Activated CD8-positive, alpha-beta memory T cell treated with anti-CD3 and anti-CD28 coated beads, Interleukin-2, amount 50 U/mL, for 4 hours (primary cell): ENCODE measurements at places on chromosomes 5 and 9.
A peak's percentile ranks its signal among the peaks of the same experiment; 100 is the strongest.

- peak; percentile 26 for DNase-seq
Observed at GRCh38 chr9:19102181-19102630, 498 bp downstream of the HAUS6 start.

DNA sequence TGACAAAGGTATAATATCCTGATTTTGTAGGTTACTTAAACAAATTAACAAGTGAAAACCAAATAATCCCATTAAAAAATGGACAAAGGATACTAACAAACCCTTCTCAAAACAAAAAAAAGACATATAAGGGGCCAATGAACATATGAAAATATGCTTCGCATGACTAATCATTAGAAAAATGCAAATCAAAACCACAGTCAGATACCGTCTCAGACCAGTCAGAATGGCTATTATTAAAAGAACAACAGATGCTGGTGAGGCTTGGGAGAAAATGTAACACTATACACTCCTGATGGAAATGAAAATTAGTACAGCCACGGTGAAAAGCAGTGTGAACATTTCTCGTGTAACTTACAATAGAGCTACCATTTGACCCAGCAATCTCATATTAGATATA is 1542.2 kb upstream of the CDH9 start:
- DNase-seq = no peak

DNA sequence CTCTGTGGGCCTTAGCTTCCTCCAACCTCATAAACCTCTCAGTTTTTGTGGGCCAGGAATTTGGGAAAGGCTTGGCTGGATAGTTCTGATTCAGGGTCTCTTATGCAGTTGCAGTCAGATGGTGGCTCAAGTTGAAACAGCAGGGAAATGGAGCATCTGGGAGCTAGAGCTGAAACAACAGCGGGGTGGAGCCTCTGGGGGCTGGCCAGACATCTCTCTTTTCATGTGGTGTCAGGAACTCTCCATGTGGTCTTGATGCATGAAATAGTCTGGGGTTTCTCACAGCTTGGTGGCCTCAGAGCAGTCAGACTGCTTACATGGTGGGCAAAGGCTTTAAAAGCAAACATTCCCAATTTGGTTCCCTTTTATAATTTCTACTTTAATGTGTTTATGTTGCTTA is 13.5 kb downstream of the ZNF346 start:
- no peak for DNase-seq

GRCh38 chr5:3598207-3598606 is 2.6 kb downstream of the IRX1 start:
- no peak for DNase-seq

DNA sequence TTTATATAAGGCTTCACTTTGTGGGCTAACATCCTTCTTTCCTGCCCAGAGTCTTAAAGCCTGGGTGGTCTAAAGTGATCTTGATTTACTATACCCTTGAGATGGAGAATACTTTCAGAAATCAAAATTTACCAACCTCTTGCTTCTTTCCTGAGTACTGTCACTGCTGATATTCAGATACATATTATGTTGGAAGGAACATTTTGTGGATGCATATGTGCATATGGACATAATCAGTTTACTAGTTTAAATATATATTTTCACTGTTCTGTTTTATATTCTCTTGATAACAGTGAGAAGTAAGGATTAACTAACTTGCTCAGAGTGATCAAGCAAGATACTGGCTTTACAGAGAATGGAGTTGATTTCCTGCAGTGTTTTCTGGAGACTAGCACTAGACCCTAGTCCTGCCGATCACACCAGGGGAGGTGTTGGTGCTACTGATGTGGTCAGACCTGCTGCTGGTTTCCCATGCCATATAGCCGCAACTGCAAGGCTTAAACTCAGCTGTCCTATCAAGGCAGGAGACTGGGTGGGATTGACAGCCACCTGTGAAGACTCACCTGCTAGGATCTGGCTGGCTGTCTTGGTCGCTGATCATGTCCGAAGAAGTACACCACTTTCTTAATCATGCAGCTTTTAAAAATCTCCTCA is 57.6 kb downstream of the SLF1 start:
- DNase-seq = no peak

GRCh38 chr5:176700239-176700847 is 53.1 kb downstream of the TSPAN17 start:
- no peak for DNase-seq

DNA sequence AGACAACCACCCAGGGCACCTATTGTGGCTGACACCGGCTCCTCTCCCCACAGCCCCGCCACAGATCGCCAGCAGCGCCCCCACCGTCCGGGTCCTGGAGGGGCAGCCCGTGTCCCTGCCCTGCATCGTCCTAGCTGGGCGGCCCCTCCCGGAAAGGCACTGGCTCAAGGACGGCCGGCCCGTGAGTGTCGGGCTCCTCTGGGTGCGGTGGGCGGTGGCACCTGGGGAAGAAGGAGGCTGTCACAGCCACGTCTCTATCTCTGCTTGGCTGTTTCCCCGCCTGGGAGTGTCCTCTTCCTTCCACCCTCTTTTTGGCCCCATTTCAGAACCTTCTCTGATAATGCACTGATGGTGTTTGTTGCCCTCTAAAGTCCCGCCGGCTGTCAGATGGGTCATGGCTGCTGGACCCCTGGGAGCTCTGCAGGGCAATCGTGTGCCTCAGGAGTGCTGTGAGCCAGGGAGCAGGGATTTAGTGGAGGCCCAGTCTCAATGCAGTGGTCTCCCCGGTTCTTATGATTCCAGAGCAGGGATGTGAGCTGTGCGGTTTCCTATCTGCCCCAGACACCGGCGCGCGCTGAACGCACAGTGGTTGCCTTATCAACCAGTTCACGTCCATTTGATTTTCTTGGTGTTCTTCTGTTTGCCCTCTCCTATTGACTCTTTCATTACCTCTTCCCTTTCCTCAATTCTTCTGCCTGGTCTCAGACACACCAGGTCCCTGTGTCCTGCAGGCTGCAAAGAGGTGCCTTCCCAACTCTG is 55.3 kb downstream of the HMCN2 start:
- no peak for DNase-seq

GRCh38 chr5:142432961-142433360 is 108.1 kb upstream of the SPRY4 start:
- peak; percentile 35 for DNase-seq

DNA sequence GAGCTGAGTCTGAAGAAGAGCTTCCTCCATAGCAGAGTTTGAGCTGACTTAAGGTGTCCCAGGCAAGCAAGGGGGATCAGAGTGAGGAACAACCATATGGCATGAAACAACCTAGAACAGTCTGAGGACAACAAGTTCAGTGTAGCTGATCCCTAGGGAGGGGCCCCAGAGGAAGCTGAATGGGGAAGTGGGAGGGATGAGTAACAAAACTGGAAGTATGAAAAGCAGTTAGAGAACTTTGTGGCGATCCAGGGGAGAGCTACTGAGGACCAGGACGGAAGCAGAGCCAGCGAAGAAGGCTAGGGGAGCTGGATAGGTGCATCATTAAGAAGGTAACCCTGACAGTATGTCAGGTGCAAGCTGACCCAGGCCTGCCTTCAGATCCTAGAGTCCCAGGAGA is 580.8 kb downstream of the BNC2 start:
- no peak for DNase-seq

- DNase-seq = no peak
Observed at GRCh38 chr5:133393776-133394476, 218.4 kb downstream of the FSTL4 start.

DNA sequence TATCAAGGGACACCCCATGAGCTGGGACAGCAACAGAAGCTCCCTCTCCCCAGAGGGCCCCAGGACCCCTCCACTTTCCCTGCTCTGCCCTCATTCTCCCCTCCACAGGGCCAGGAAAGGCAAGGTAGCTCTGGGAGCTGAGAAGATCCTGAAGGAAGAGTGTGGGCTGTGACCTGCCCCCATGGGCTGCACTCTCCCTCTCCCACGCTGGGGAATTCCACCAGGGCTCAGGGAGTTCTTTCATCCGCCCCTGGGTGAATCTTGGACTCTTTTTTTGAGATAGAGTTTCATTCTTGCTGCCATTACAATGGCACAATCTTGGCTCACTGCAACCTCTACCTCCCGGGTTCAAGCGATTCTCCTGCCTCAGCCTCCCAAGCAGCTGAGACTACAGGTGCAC is 73.8 kb downstream of the C9orf50 start:
- DNase-seq = no peak

GRCh38 chr9:90112788-90113187 is 508.0 kb downstream of the GADD45G start:
- DNase-seq = no peak

DNA sequence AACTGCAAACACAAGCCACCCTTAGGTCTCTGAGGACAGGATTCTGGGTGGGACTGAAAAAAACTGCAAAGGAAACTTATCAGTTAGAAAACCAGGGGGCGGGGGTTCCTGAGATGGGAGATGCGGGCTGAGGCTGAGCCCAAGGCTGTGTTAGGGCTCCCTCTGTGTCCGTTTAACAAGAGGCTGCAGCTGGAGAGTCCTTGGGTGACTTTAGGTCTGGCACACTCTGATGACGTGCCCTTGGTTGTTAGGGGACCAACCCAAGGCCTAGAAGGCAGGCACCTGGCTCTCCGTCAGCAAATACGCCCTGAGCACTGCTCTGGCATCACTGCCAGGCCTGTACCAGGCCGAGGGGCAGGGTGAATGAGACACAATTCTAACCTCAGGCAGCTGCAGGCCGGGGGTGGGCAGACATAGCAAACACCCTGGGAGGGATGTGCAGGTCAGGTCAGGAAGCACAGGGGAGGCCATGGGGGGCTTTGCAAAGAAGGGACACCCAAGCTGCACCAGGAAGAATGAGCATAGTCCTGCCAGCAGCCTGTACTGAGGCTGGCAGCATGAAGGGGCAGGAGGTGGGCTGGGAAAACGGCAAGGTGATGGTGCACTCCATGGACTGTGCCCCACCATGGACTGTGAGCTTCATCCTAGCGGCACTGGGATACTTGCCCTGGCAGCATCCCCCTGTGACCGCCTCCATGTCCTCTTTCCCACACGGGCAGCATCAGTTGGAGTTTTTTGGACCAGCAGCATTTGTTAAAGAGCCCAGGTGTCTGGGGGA is 137.9 kb downstream of the GABBR2 start:
- no peak for DNase-seq

DNA sequence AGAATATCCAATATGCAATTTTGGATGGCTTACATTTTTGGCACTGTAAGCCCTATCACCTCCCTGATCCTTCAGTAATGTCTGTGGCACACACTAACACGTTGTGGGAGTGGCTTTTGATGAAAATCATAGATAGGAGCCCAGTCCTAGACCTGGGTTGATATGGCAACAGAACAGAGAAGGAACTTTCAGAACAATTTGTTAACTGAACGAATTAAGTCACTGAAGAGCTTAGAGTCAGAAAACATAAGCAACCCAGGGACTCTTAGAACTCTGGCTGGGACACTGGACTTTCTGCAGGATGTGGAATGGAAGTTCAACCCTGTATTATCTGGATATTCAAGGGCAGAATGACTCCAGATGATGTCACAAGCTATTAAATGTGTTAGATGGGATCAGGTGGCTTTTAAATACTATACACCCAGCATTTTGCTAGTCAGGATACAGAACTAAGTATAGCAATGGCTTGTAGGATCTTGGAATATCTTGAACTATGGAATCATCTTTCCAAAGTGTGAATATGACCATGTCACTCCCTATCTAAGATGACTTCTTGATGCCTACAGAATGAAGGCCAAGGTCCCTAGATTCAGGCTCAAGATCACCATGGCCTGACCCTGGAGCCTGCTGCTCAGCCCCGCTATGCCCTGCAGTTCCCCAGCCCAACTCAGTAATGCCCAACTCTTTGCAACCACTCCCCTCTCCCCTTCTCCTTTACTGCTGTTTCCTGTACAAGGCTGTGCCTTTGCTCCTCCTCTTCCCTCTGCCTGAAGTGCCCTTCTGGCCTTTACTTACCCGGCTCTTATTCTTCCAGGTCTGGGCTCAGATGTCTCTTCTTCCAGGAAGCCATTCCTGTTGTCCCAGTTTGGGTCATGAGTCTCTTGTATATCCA is 42.8 kb downstream of the VLDLR start:
- DNase-seq = no peak

GRCh38 chr5:67636091-67636490 is 439.5 kb upstream of the CD180 start:
- DNase-seq = no peak

- no peak for DNase-seq
Observed at GRCh38 chr5:179321206-179321987, 23.9 kb downstream of the ADAMTS2 start.

GRCh38 chr5:170353961-170354360 is 35.2 kb downstream of the KCNMB1 start:
- no peak for DNase-seq

GRCh38 chr9:6566409-6567139 is 79.0 kb downstream of the GLDC start:
- DNase-seq = peak; percentile 19

DNA sequence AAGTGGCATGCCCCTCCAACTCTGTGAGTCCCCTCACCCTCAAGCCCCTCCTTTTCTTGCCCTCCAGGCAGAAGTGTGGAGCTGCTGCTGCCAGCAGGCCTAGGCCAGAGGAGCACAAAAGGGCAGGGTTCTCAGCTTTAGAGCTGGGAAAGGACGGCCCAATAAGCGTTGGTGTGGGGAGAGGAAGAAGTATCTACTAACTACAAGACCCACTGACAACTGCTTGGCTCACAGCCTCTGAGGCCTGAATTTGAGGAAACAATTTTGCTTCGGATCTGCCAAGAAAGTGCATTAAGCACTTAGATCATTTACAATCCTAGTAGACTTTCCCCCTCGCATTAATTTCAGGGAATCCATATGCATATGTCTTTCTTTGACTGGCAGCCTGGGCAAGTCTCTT is 179.4 kb downstream of the SNX18 start:
- DNase-seq = no peak

DNA sequence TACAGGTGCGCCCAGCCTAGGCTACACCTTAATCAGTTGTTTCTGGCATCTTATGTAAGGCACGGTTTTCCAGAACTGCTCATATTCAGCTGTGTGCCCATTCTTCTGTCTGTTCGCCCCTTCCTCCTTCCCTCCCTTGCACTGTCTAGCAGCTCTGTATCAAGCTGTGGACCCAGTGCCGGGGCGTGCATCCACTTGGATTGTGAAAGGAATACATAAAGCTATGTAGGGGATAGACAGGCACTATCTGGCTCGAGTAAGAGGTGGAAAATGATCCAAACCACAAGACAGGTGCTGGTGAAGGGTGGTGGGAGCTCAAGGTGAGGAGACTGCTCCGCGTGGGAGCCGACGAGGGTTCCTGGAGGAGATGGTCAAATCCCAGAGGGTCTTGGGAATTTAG is 2.0 kb downstream of the GLIPR2 start:
- DNase-seq = no peak

DNA sequence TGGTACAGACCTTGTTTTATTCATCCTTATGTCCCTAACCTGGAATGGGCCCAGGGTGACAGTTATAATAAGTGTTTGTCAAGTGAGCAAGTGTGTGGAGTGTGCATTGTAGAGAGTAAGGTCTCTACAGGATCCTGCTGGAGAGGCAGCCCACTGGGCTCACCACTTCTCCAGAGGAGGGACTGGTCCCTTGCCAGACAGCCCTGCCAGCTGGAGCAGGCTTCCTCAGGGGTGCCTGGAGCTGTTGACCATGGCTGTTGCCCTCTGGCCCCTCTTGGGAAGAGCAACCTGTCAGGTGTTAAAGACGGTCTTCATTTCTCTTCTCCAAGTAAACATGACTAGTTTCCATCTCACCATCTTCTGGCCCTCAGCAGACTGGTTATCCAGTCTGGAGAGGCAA is 20.0 kb downstream of the IRF1 start:
- DNase-seq = no peak
